Activated T-helper 1 cell treated with anti-CD3 and anti-CD28 coated beads, Interleukin-2, amount 50 U/mL, for 16 hours (primary cell): ENCODE measurements at places on chromosomes 2 and 18.

DNA sequence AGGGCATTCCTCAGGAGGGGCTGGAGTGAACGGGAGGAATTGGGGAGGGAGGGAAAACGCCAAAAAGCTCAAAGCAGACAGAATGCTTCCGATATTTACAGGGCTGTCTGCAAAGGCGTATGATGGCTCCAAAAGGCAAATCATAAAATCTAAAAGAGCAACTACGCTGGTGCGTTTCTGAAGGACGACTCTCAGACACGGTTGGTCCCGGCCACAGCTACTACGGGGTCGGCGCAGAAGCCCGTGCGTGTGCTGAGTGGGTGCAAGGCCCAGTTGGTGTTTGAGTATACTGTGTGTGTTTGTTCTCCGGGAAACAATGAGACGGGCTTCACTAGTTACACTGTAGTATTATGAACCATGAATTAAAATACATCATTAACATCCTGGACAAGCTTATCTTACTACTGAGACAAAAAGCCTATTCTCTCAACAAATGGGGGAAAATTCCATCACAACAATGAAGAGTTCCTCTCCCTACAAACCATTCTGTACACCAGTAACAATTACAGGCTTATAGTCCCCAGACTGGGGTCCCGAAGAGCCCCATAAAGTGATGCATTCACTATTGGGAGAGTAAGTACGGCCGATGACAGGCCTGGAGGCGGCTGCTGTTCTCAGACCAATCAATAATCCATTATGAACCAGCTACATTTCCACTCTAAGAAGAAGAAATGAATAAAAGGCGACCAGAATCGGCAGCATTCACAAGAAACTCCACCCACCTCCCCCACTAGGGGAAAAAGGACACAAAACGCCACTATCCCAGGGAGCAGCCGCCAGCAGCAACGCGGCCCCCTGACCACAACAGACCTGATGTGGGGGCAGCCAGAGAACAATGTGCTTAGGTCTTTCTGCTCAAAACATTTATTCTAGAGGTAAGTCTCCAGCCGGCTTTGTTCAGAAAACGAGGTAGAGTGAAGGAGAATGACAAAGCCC, 43.4 kb downstream of the ZNF516 start:
- DNase-seq: no peak

GRCh38 chr2:131031431-131031841, 61.8 kb downstream of the FAM168B start:
- DNase-seq: no peak

DNA sequence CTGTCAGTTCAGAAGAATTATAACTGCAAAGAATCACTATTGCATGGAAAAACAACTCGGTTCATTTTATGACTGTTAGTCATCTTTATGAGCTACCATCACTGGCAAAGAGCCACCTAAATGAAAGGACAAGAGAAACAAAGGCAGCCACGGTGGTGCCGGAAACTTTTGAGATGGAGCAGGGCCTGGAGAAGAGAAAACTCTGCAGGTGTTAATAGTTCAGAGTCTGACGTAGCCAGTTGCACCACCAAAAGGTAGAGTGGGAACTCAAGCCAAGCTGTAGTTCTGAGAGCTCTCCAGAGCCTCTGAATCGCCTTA, 110.9 kb downstream of the FTCDNL1 start:
- DNase-seq: no peak

GRCh38 chr2:97910403-97911205, 85.1 kb downstream of the TMEM131 start:
- no peak for DNase-seq

GRCh38 chr2:11829947-11830707, 83.7 kb downstream of the LPIN1 start:
- peak; percentile 17 for DNase-seq

- DNase-seq: no peak
Measured at GRCh38 chr18:54327818-54328217, 29.8 kb downstream of the STARD6 start.

DNA sequence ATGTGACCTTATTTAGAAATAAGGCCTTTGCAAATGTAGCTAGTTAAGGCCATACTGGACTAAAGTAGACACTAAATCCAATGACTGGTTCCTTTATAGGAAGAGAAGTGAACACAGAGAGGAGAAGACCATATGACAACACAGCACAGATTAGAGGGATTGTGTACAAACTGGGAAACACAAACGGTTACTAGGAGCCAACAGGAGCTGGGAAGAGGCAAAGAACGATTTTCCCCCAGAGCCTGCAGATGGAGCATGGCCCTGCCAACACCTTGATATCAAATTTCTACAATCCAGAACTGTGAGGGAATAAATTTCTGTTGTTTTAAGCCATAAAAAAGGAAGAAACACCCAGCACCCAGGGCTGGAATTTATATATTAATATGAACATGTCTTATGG, 38.7 kb upstream of the COL5A2 start:
- DNase-seq: no peak

DNA sequence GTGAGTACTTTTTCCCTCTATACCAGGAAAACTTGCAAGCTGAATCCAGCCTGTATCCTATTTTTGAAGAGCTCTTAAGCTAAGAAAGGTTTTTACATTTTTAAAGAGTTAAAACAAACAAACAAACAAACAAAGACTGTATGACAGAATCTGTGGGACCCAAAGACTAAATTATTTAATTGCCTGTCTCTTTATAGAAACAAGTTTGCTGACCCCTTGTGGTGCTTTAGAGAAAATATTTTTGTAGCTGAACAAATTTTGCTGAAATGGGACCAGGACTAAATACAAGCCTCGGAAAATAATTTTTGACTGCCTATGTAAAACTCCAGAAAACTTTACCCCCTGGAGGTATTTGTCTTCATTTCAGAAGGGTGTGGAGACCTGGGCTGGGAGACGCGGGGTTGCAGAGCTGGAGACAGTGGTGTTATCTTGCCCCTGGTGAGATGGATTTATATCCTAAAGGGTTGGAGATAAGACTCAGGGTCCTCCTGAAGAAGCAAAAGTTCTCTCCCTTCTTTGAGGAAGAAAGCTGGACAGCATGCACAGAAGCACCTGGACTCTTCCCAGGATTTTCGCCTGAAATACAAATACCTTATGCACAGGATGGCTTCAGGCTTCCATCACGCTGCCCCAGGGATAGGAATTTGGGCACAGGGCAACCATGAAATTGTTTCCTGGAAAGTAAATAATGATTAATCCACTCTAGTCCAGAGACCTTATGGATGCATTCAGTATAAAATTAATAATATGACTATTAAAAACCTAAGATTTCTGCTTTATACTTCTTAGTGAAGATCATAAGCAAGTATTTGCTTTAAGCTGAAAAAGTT, 54.3 kb downstream of the TMX3 start:
- DNase-seq: no peak

- DNase-seq: no peak
Measured at GRCh38 chr2:159617100-159617499, 752 bp upstream of the BAZ2B start.

- DNase-seq: no peak
Measured at GRCh38 chr18:68826121-68826520, 28.2 kb downstream of the CCDC102B start.

DNA sequence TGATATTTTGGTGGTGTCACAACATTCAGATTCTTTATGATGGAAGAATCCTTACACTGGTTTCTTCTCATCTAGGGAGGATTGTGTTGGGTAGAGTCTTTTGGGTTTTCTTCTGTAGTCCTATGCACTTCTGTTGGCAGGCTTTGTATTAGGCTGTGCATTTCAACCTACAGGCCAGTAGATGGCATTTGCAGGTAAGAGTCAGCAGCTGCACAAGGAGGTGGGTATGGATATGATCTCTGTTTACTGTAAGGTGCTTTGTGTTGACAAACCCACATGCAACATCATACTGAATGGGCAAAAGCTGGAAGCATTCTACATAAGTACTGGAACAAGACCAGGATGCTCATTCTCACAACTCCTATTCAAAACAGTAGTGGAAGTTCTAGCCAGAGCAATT, 656.8 kb downstream of the METTL4 start:
- no peak for DNase-seq

GRCh38 chr2:26448651-26449050, 29.3 kb downstream of the OTOF start:
- DNase-seq: no peak

GRCh38 chr2:215567504-215567903, 131.6 kb upstream of the FN1 start:
- DNase-seq: no peak

GRCh38 chr18:45340884-45341283, 274.4 kb upstream of the SLC14A2 start:
- no peak for DNase-seq

- no peak for DNase-seq
Measured at GRCh38 chr18:5103693-5104092, 93.4 kb downstream of the AKAIN1 start.

GRCh38 chr18:78082816-78083215, 833.2 kb downstream of the GALR1 start:
- DNase-seq: no peak

DNA sequence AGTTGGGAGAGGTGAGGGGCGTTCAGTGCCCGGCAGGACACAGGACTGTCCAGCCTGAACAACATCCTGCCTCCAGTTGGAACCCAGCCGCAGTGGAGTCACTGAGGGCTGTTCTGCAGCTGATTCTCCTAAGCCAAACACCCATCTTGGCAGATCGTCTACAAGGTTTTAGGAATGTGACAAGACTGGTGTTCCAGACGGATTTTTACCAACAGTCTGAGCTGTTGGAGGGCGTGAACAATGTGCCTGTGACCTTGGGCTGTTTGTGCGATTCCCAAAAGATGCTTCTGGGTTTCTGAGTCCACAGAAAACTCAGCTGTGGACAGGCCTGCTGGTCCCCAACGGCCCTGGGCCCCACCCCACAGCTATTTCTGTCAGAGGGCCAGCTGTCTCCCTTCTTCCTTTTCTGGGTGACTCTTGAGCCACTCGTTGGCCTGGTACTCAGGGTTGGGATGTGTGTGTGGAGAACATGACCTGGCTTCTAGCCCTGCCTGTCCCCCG, 5.7 kb downstream of the LRRFIP1 start:
- no peak for DNase-seq

DNA sequence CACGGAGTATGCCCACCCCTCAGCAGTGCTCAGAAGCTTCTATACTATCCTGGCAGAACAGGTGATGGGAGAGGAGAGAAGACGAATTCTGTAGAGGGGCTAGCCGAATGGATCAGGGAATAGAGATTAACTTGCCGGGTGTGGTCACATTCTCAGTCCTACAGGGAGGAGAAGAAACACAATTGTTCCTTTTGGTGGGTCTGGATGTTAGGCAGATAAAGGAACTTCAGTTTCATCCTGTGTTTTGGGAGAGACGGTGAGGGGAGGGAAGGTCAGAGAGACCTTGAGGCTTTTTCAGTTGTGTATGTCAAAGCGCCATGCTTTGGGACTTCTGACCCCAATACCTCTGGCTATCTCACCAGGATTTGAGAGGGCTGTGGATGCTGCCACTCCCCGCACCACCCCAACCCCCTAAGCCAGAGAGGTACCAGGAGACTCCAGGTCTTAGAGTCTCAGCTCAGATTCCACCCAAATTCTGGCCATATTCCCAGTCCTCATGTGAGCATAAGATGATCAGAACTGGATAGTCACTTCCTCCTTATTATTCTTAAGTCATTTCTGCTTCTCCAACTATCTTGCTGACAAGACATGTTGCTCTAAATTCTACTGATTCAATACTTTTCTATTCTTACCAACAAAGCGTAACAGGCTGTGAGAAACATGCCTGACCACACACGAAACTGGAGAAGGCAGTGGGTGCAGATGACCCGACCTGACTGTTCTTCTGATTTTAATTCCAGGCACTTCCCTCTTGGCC, 2.3 kb upstream of the TMEM37 start:
- DNase-seq: no peak

DNA sequence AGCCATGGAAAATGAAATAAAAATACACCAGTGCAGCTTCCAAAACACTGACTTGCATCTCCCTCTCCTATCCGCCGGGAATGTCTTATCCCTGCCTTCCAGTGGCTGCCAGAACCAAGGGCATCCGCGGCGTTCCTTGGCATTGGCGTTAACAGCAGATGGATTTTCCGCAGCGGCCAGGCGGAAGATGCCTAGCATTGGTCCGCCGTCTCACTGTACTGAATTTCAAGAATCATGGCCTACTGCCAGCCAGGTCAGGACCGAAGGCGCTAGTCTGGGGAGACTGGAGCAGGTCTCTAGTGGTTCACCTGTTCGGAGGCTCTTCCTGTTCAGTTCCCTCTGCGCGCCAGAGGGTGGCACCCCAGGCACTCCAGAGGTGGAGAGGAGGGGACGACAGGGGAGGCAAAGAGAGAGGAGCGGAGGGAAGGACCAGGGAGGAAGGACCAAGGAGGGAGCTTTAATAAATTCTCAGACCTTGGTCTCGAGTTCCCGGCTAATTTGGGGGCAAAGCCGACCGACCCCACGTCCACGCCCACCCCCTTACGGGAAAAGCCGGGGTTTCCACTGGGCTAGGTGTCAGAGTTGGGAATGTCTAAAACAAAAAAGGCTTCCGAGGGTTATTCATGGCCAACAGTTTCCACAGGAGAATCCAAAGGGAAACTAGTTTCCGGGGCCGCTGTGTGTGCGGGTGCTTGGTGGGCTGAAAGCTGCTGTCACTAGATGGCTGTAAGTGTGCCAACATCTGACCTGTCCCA, 3.7 kb upstream of the BCL2L11 start:
- DNase-seq: peak; percentile 39
